Glomerular endothelial cell (primary cell): ENCODE measurements at places on chromosomes 2 and 18.

DNA sequence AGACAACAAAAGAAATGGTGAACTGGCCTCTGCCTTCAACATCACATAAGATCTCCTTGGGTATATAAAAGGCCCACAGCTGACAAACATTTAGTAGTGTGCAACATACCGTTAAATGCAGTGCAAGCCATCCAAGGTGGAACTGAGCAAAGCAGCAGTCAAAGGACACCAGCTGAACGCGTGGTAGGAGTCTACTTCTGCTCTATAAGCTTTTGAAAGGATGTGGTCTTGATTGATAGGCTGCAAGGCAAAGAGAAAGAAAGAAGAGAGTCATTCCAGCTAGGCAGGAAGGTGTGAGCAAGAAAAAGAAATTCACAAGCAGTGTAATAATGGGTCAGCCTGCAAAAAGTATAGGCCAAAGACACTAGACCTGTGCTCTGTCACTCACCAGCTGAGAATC lies 356.3 kb downstream of the SATB2 start:
- no peak for DNase-seq

GRCh38 chr2:99425022-99425421 lies 64.8 kb downstream of the REV1 start:
- DNase-seq = peak; percentile 76

GRCh38 chr18:41879256-41879655 lies 75.8 kb upstream of the PIK3C3 start:
- DNase-seq = no peak

DNA sequence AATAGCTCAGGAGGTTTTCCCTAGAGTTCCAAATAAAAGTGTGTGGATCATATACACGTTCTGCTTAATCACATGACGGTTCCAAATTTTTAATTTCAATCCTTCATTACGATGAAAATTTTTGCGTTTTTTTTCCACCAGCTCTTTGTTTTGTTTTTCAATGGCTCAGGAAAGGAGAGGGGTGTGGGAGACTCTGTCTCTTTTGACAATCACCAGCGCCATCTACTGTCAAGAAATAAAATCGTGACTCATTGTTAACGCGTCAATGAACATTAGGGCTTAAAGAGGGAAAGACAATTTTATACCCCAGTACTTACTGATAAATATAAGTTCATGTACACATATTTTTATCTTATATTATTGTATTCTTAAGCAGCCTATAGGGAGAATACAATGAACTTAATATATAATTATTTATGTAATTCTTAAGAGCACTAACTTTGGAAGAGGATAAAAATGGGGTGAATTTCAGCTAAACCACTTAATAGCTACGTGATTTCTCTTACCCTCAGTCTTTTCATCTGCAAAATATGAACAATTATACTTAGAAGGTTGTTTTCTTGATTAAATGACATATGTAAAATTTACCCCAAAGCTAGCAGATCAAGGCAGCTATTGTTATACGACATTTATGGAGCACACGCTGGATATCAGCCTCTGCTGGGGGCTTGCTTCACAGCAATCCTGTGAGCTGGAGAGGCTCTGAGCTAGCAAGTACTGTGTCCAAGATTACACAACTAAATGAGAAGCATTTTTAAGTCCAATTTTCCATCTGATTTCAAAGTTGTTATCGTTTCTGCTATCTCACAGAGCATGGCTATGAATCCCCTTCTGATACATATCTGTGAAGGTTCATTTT lies 47.4 kb upstream of the RMDN2 start:
- peak; percentile 48 for DNase-seq

DNA sequence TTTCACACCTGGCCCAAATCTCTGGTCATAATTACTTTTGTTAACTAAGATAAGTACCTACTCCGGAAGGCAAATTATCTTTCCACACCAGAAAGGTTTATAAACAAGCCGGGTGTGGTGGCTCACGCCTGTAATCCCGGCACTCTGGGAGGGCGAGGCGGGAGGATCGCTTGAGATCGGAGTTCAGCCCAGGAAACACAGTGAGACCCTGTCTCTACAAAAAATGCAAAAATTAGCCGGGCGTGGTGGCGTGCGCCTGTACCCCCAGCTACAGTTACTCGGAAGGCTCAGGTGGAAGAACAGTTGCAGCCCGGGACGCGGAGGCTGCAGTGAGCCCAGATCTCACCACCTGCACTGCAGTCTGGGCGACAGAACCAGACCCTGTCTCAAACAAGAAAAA lies 2.1 kb downstream of the PUM2 start:
- DNase-seq = no peak

GRCh38 chr2:121976926-121977325 lies 221.5 kb downstream of the TSN start:
- DNase-seq = no peak
